Ureter (tissue), 1 donor: ENCODE measurements at places on chromosomes 3 and 15. TPM values are rescaled to one million over a fixed set of nuclear protein-coding genes. Genes with fewer than 3 reads are reported as not detected.
A peak's percentile ranks its signal among the peaks of the same experiment; 100 is the strongest.

DNA sequence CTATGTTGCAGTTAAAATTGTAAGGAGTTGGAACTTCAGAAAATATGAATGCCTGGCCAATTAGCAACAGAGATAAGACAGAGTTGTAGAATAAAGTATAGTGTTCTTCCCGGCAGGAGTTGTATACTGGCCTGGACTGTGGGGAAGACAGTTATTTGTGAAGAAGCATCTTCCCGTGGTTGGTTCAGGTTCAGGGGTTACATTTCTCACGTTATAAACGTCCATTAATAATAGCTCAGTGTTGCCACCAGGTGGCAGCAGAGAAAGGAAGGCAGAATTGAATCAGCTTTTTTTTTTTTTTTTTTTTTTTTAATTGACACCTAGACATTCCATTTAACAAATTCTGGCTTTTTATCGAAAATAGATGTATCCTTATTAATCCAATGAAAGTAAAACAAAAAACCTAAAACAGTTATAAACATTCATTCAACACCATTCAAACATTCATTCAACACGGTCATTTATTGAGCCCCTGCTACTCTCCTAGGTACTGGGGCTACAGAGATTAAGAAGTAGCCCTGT, 66.4 kb upstream of the NR2E3 start:
- no peak for DNase-seq

DNA sequence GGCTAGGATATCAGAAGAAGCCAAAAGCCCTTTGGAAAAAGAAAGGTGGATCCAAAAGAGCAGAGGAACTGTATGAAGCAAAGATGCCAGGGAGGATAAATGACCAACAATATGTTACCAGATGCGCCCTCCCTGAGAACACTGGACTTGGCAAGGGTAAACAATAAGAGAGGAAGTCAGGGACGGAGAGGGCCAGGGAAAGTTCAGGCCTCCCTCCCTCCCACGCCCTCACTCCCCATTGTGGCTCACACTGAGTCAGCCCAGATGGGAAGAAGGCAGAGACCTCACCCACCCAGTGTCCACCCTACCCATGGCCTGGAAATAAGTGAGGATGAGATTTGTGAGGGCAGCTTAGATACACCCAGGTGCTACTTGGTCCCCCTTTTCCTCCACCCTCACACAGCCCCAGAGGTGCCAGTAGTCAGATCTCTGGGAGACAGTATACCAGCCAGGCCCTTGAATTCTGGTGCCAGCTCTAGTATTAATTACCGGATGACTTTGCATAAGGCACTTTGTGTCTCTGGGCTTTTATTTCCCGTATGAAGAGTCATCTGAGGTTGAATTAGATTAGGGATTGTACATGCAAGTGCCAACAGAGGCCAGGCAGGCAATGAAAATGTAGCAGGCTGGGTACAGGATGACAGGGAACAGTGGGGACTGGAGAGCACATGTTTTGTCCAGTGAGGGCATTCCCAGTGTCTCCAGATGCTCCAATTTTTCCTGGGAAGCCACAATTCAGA, 35.1 kb upstream of the FRMD4B start:
- no peak for DNase-seq

- DNase-seq: no peak
Observed at GRCh38 chr3:74267588-74268184, 346.8 kb downstream of the CNTN3 start.

DNA sequence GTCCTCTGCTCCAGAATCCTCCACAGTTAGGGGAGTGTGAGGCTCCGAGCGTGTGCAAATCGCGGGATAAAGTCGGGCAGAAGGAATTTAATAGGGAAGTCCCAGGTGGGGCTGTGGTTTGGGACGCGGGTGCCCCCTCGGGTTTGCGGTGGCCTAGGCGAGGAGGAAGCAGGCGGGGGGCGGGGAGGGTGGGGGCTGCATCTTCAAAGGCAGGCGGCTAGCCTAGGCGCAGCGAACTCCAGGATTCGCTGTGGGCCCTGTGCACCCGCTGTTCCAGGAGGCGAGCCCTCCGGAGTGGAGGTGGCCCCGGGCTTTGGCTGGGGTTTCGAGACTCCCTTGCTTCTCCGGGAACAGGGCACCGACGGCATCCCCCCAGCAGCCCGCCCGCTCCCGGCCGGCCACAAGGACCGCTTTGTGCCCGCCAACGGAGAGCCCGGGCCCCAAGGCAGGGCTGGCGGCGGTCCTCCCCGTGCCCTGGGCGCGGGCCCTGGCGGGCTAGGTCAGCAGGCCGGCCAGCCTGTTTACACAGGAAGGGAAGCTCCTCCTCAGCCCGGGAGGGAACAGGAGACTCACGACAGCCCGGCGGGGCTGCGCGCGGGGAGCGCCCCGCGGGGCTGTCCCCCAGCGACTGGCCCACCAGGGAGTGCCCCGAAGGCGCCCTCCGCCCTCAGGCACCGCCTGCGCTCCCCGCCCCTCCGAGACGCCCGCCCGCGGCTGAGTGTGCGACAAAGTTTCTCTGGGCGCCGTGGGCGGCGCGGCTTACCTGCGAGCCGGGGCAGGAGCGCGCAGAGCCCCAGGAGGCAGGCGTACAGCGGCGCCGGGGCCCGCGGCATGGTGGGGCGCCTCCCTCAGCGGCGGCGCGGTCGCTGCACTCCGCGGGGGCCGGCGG, 753 bp downstream of the ITGB5 start:
- peak; percentile 49 for DNase-seq

- no peak for DNase-seq
Observed at GRCh38 chr15:82986442-82986780, 401 bp downstream of the RAMAC start.

GRCh38 chr3:114645392-114645791, 351.6 kb downstream of the TIGIT start:
- DNase-seq: no peak

GRCh38 chr3:124579641-124580040, 150.6 kb upstream of the UMPS start:
- DNase-seq: no peak

DNA sequence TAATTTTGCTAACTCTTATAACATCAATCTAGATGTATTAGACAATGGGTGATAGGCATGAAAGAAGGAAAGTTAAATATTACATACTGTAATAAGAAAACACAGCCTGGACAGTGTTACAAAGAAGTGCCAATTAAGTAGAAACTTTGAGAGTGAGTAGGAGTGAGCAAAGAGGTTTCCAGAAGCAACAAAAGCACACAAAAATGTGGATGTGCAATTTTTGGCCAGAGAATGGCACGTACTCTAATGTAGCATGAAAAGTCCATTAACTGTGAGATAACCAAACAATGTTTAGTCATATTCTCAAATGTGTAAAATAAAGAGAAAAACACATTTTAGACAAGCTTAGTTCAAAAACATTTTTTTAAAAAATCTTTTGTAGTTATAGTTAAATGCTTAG, 567.3 kb downstream of the ROBO1 start:
- no peak for DNase-seq

DNA sequence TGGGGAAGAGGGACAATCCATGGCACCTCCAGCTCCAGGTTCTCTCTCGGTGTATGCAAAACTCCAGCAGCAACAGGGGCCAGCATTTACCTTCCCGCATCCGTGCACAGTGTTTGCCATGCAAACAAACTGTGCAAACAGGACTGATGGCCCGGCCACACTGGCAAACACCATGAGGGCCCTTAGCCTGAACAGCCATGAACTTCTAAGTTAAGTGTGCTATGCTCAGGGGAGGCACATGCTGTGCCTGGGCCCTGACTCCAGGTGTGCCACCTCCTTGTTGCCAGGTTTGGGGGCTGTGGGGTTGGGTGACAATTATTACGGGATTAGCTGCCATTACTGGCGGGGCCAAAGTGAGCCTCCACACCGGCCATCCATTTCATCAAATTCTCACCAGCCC, 57.5 kb downstream of the CACNA2D2 start:
- DNase-seq: no peak

GRCh38 chr3:168414149-168414548, 318.4 kb upstream of the GOLIM4 start:
- DNase-seq: no peak

DNA sequence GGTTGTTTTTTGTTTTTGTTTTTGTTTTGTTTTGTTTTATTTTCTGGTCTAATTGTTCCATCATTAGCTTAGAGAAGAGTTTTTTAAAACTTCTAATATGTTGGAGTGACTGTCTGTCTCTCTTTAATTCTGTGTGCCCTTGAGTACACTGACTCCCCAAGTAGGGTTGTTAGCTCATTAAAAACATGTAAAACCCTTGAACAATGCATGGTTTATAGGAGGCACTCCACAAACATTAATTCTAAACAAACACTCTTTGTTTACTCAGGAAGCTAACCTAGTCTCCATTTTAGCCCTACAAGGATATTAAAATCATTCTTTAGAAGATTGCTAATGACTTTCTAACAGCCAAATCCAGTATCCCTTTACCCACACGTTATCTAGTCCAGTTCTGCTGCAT, 100.5 kb downstream of the CGGBP1 start:
- no peak for DNase-seq

DNA sequence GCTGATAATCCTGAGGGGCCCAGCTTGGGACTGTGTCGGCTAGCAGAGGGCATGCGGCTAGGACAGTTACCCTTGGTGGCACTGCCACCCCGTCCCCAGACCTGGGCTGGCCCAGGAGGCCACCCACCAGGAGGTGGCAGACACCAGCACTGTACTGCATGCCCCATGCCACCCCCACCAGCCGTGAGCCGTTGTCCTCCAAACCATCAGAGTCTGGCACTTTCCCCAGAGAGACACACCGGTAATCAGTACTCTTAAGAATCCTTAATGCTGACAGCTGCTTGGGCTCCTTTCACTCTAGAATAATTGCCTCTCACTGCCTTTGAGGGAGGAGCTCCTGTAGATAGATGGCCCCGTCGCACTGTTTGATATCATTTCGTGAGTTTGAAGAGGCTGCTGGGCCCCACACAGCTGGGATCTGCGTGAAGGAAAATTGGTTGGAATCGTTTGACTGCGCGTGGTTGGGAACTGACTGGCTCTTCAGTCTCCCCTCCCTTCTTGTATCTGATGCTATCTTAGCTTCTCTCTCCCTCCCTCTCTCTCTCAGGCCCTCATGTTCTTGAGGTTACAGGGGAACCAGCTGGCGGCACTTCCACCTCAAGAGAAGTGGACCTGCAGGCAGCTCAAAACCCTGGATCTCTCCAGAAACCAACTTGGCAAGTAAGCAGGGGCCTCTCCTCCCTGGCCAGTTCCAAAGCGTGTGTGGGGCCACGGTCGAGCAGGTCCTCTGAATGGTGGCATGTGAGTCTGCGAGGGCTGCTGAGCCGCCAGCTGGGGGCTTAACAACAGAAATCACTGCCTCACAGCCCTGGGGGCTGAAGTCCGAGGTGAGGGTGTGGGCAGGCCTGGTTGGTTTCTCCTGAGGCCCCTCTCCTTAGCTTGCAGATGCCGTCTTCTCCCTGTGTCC, 94.9 kb downstream of the LRRK1 start:
- DNase-seq: no peak

- no peak for DNase-seq
Observed at GRCh38 chr15:59553879-59554735, 57.5 kb upstream of the GCNT3 start.

GRCh38 chr15:85429522-85429921, 49.1 kb downstream of the AKAP13 start:
- DNase-seq: no peak

The CNTN4 gene
- total RNA-seq: 15.3 TPM

The SPINK8 gene
- total RNA-seq: 12.0 TPM

The OIP5 gene
- total RNA-seq: not detected

The MED12L gene
- 3.9 TPM for total RNA-seq

The MLF1 gene
- 11.1 TPM for total RNA-seq

The EOMES gene
- 0.16 TPM for total RNA-seq

The GHRL gene
- total RNA-seq: 0.81 TPM
